Mucosa of descending colon (tissue), 3 donors: ENCODE measurements at places on chromosomes 3 and 15. TPM values are rescaled to one million over a fixed set of nuclear protein-coding genes. Genes with fewer than 3 reads are reported as not detected.
A peak's percentile ranks its signal among the peaks of the same experiment; 100 is the strongest.

GOLGA6L7 gene
- not detected for total RNA-seq

GATM gene
- 8.9 TPM for total RNA-seq

PML gene
- total RNA-seq, result 52.2 TPM

MUC4 gene
- total RNA-seq, result 415 TPM

ACSBG1 gene
- 0.53 TPM for total RNA-seq

KLHL6 gene
- 1.9 TPM for total RNA-seq

FEZF2 gene
- total RNA-seq, result not detected

VGLL3 gene
- 1.5 TPM for total RNA-seq

FBXO45 gene
- total RNA-seq, result 7.5 TPM

RPUSD2 gene
- total RNA-seq, result 9.4 TPM

DUOXA1 gene
- 1.6 TPM for total RNA-seq

ANKUB1 gene
- total RNA-seq, result not detected

TNIK gene
- total RNA-seq, result 27.2 TPM

SLC22A13 gene
- 0.70 TPM for total RNA-seq

IL16 gene
- total RNA-seq, result 9.5 TPM

- no peak for DNase-seq
These were observed 2.9 kb downstream of the TPM1 start for GRCh38 chr15:63045465-63045840.

GRCh38 chr3:4533489-4534443, 40.6 kb downstream of the ITPR1 start:
- DNase-seq, result no peak

DNA sequence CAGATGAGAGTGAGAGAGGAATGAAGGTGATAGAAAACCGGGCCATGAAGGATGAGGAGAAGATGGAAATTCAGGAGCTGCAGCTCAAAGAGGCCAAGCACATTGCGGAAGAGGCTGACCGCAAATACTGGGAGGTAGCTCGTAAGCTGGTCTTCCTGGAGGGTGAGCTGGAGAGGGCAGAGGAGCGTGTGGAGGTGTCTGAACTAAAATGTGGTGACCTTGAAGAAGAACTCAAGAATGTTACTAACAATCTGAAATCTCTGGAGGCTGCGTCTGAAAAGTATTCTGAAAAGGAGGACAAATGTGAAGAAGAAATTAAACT, 88.9 kb downstream of the EOMES start:
- no peak for DNase-seq

- DNase-seq, result no peak
These were observed 90.4 kb downstream of the CMSS1 start for GRCh38 chr3:99907959-99908544.

DNA sequence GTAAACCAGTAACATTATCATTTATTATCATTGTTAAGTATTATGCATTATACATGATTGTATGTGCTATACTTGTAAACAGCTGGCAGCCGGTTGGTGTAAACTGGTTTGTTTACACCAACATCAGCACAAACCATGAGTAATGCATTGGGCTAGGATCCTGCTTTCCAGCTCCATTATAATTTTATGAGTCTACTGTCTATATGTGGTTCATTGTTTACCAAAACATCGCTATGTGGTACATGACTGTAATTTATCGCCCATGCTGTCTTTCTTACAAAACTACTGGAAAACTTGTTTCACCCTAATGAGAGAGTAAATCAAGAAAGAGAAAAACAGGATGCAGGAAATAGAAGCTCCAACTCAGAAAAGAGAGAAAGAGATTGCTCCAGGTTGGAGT, 224.8 kb upstream of the CBLB start:
- no peak for DNase-seq

DNA sequence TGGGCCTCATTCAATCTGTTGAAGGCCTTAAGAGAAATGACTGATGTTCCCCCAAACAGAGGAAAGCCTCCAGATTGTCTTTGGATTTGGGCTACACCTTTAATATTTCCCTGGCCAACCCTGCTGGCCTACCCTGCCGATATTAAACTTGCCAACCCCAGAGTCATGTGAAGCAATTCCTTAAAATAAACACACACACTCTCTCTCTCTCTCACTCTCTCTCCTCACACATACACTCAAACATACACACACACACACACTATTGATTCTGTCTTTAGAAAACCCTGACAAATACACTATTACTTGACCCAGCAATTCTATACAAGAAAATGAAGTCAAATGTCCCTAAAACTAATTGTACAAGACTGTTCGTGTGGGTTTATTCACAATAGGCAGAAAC, 109.9 kb upstream of the ST8SIA2 start:
- DNase-seq, result no peak

DNA sequence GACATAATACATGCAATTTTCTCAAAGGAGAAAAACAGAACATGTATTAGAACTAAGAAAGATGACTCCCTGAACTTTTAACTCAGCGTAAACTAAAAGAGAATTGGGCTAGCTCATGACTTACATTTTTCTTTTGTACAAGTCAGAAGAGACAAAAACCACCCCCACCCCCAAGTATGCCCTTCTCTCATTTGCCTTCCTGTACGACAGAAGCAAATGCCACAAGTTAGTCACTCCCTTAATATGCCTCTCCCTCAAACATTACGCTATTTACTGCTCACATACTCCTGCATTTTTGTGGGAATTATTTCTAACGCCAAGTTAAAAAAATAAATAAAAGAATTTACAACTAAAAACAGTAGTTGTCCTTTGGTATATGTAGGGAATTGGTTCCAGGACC, 22.0 kb downstream of the CPEB1 start:
- DNase-seq, result no peak

DNA sequence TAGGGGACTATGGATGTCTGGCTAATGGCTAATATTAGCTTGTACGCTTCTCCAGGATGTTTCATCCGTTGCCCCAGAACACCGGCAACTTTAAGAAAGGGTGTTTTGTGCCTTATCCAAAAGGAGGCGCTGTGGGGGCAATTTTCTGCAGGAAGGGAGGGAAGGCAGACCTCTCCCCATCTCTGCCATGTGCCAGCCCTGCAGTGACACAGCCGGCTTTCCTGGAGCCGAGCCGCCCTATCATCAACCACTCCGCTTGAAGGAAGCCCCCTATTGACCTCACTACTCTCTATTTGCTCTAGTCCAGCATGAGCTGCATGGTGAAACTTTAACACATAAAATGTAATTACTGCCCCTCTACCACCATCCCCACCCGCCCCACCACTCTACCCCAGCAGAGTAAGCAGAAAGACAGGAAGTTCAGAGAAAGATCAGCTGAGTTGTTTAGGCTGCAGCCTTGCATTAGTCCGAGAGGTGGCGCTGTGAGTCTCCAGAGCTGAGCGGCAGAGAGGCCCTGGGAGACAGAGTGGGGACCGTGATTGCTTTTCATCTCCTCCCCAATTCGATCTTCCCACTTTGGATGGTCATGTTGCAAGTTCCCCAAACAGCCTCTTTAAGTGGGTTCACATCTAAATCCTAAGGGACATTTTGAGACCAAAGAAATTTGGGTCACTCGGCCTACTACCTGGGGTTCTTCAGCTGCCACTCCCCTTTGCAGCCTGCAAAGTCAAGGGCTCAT, 24.5 kb upstream of the RAD18 start:
- no peak for DNase-seq

DNA sequence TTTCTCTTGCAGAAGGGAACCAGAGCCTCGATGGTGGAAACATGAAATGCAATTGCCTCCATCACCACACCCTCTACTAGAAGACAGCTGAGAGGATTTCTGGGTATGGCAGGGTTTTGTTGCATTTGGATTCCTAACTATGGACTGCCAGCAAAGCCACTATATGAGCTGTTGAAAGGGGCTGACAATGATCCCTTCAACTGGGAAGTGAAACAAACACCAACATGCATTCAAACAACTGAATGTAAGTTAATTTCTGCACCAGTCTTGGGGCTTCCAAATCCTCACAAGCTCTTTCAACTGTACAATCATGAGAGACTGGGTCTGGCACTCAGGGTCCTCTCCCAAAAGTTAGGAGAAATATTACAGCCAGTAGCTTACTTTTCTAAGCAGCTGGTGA, 116.7 kb upstream of the PLCL2 start:
- DNase-seq, result no peak

GRCh38 chr15:90419738-90420406, 31.8 kb downstream of the IQGAP1 start:
- no peak for DNase-seq

GRCh38 chr3:50242851-50243542, 7.0 kb downstream of the GNAI2 start:
- peak; percentile 87 for DNase-seq

- no peak for DNase-seq
These were observed 12.4 kb upstream of the CCDC80 start for GRCh38 chr3:112653209-112653871.

- DNase-seq, result no peak
These were observed 352.2 kb upstream of the SUCLG2 start for GRCh38 chr3:68006646-68007045.

DNA sequence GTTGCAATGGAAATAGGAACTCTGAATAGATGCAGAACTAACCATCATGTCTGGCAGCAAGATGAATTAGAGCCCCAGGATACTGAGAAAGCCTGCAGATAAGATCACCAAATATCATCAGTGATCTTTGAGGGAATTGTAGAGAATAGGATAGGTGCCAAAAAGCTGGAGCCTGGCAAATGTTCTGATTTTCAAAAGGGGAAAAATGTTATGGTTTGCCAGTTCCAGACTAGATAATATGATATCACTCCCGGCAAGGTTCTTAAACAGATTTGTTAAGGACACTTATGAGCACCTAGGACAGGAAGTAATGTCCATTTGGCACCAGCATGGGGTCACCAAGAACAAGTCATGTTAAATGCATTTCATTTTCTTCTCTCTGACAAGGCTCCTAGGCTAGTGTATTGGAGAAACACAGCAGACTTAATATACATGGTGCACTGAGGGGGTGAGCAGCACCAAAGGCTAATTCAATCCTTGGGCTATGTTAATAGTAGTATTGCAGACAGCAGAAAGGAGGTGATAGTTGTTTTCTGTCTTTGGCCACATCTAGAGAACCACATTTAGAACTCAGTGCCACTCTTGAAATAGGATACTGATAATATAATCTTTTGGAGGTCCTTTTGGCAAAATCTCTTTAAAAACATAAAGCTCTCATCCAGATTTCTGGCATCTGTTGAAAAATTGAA, 4.8 kb downstream of the SRGAP3 start:
- DNase-seq, result no peak

GRCh38 chr3:10228248-10228950, 19.9 kb upstream of the TATDN2 start:
- no peak for DNase-seq

- no peak for DNase-seq
These were observed 64.6 kb downstream of the MYO5A start for GRCh38 chr15:52464040-52464439.

DNA sequence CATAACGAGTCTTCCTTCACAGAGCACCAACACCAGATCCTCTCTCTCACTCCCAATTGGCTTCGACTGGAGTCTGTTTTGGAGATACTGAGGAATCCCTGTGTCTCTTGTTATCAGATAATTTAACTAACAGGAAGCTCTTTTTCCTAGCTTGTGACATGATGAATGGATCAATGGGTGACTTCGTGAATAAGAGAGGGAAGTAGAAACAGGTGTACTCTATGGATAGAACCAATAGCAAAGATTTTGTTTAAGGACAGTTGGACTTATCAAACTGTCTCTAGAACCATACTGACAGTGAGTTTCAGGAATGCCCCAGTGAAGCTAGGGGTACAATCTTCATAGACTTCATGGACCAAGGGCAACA, 29.4 kb upstream of the KLHL6 start:
- DNase-seq, result no peak

GRCh38 chr3:173238091-173238490, 97.1 kb upstream of the SPATA16 start:
- DNase-seq, result no peak

DNA sequence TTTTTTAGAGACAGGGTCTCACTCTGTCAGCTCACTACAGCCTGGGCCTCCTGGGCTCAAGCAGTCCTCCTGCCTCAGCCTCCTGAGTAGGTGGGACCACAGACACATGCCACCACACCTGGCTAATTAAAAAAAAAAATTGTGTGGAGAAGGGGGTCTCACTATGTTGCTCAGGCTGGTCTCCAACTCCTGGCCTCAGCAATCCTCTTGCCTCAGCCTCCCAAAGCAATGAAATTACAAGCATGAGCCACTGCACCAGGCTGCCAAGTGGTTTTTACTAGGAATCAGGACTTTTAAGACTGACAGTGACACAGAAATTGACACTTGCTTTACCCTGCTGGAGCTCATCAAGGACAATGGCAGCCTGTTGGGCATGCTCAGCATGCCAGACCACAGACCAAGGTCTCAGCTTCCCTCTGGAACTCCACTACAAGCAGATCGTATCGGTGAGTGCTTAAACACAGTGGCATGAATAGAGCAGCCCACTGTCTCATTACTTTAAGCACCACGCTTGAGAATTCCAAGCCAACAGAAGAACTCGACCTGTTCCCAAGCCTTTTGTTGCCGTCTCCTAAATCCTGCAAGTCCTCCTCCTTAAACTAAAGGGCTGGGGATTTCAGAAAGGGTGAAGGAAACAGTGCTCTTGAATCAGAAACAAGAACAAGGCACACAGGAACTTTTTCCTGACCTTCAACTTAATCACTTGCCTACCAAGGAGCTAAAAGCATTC, 41.4 kb downstream of the EOMES start:
- DNase-seq, result peak; percentile 8

DNA sequence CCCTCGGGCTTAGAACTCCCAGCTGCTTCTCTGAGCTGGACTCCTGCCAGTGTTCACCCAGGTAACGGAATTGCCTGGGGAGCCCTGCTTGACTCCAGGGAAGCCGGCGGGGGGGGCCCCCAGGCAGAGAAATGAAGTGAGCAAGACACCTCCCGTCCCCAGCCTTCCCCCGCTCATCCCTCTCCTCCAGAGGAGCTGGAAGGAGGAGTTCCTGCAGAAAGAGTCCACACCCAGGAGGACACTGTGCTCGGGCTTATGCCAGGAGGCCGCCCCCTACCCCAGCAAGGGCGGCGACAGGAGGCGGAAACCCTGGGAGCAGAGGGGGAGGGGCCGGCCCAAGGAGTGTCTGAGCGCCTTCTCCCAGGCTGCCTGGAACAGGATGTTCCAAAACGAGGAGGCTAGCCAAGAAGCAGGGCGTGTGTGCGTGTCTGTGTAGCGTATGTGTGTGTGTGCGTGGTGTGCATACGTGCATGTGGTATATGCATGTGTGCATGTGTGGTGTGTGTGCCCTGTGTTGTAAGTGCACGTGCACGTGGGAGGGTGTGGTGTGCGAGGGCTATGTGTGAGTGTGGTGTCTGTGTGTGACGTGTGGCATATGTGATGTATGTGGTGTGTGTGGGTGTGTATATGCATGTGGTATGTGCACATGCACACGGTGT, 511.3 kb downstream of the SHQ1 start:
- DNase-seq, result peak; percentile 90

GRCh38 chr3:107429320-107430181, 52.3 kb downstream of the CCDC54 start:
- DNase-seq, result peak; percentile 66

GRCh38 chr3:32815841-32816438, 1.9 kb upstream of the TRIM71 start:
- no peak for DNase-seq

- DNase-seq, result no peak
These were observed 272.7 kb downstream of the OCA2 start for GRCh38 chr15:27826411-27826810.

DNA sequence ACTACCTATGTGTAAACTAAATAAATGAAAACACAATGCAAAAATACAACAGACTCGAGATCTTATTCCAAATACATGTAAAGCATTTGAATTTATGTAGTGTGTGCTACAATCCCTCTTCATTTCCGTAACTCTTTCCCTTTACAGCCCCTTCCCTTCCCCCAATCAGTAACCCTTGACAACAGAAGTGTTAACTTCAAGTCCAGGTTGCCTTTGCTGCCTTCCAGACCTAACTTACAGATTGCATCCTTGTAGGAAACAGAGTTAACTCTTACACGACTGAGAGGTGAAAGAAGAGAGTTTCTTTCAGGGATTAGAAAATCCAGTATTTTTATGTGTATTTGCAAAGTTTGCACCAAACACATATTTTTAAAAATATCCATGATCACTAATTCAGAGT, 1.4 kb upstream of the ROBO1 start:
- no peak for DNase-seq
